ENCODE measurements at places on chromosomes 2 and 18.
A peak's percentile ranks its signal among the peaks of the same experiment; 100 is the strongest.

DNA sequence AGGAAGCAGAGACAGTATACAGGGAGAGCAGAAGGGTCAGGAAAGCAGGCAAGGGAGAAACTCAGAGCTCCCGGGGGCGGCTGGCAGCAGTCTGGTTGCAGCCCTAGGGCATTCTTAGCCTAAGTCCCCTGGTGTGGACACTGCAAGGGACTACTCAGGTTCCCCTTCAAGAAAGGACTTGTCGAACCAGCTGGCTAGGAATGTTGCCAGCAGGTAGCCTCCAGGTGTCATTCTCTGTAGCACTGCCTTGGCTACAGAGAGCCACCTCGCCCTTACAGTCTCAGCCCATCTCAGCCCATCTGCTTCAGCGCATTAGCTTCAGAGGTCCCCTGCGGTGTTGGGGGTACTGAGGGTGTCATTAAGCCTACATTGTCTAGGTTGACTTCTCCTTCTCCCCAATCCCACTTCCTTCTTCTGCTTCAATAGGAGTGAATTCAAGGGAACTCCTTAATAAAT lies 11.3 kb upstream of the TMSB10 start:
- no peak for DNase-seq

DNA sequence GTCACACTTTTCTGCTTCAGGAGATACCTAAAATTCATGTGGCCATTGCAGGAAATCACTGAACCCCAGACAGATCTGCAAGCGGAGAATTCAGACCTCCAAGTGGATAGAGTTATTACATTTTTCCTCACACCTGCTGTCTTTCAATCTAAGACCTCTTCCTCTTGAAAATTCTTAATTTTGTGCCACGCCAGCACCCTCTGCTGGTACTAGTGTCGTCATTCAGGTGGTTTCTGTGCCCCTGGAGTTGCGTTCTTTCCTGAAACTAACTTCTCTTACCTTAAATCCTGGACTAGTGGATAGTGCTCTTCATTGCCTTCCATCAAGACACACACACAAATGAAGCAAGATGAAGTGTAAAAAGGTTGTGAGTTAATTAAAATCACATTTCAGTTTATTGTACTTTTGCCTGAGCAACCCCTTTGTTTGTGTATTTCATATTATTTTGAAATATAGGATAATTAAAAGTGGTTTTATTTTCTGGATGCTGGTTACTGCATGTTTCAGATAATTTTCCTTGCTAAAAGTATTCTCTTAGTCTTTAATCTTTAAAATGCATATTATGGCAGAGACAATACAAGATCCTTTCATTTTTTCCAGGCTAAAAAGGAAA lies 1.6 kb upstream of the DNER start:
- peak; percentile 31 for DNase-seq

DNA sequence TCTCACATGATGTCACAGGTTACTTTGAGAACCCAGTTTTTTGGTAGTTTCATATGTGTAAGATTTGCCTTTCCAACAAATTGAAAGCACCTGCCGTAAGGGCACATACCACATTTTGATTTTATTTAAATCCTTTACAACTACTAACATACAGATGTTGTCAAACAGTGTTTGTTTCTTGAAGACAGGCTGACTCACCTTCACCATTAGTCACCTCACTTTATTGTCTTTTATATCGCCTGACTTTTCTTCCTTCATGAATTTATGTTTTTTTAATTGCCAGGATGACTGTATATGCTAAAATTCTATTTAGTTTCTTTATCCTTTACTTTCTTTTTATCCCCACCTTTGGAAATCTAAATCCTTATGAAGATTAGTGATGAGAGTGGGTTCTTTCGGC lies 886.7 kb downstream of the SUCLG1 start:
- DNase-seq, result no peak

DNA sequence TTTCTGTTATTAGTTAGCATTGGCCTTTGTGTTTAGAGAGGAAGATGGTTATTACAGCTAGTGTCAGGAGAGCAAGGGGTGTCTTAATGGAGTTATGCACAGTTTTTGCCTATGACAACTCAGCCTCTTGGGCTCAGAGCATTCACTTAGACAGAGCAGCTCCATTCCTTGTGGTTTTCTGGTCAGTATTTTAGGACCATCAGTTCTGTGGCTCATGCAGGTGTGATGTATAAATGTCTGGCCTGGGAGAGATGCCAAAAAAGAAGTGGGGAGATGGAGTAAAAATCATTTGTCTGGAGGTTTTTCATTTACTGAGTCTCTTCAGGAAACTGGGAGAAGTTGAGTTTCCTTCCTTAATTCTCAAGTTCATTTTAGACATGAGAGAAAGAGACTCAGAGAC lies 79.7 kb downstream of the PRKCE start:
- DNase-seq, result no peak

DNA sequence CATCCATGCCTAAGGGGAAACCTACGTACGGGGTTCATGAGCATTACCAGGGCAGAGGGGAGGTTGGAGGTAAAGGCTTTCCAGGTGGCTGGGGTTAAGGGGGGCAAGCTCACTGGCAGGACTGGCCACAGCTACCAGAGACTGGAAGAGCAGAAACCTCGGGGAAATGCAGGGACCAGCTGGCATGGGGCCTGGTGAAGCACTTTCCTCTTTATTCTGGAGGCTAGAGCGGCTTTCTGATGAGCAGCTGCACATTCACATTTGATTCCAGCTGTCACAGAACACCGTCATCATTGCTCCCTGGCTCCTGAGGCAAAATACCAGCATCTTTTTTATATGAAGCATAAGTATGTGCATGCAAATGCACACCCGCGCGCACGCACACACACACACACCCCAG lies 28.7 kb upstream of the LRRC30 start:
- DNase-seq, result no peak

GRCh38 chr2:207697411-207697810 lies 14.0 kb upstream of the CCNYL1 start:
- no peak for DNase-seq

All from stimulated activated naive CD8-positive, alpha-beta T cell treated with anti-CD3 and anti-CD28 coated beads, Interleukin-15, amount 100 ng/mL, for 72 hours (primary cell).